Astrocyte (in vitro differentiated cells and primary cell): ENCODE measurements at places on chromosomes 1 and 21. TPM values are rescaled to one million over a fixed set of nuclear protein-coding genes. Genes with fewer than 3 reads are reported as not detected.
A peak's percentile ranks its signal among the peaks of the same experiment; 100 is the strongest.

Gene TCHH
- 0.70 and 0.86 TPM in 2 replicates for total RNA-seq

DNA sequence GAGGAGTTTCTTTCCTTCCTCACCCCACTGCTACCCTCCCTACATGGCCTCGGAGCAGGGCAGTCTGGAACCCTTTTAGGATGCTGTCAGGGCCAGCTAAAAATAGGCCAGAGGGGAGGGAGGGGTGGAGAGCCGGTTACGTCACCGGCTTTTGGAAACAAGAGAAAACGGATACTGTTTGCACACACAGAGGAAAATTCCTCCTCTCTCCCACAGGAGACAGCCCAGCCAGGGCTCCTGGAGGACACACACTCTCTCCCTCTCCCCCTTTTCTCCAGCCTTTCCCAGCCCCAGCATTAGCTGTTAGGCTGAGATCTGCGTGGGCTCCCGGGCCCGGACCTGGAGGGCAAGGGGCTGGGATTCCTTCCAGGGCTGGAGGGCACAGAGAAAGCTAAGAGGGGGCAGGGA is 20.0 kb upstream of the ALDH4A1 start:
- H3K27me3 ChIP-seq, result no peaks in the 10 kb centered on the region
- H3K36me3 ChIP-seq, result peaks cover 6% of the 10 kb centered on the region

Gene FYB2
- total RNA-seq, result 0.14 and 0.26 TPM in 2 replicates

Gene VTCN1
- 0.43 and 1.3 TPM in 2 replicates for total RNA-seq

DNA sequence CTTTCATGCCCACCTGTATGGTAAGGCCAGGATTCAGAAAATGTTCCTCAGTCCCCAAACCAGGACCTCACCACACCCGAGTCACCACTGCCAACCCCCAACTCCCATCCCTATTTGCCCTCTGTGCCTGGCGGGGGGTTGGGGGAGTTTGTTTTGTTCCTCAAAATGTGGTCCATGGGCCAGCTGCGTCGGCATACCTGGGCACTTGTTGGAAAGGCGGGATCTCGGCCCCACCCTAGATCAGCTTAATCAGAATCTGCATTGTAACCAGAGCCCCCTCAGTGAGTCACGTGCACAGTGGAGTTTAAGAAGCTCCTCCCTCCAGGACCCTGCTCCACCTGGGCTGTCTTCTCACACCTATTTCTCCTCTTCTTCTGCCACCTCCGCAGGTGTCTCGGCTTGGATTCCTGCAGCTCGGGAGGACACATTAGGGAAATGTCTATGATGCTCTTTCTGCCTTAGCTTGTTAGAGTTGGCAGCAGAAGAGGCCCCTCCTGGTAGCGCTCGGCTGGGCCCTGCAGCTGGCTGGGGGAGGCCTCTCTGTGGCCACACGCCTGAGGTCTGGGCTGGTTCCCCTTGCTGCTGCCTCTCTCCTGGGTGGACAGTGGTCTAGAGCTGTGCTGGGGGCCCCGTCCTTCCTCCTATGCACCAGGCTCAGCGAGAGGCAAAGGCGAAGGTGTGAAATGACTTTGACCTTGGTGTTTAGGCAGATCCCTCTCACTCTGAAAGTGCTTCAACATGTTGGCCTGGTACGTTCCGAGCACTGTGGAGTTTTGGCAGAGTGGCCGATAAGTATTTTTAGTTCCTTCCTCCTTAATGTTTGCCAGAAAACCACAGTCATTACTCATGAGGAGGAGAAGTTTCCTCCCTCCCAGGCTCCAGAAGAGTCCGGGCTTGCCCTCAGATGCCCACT is 41.8 kb upstream of the CAMTA1 start:
- H3K4me3 ChIP-seq, result no peak overlapping the region

GRCh38 chr21:45419162-45419561 is 14.2 kb downstream of the COL18A1 start:
- H3K27ac ChIP-seq, result no peak overlapping the region
- no peaks in the 10 kb centered on the region for H3K36me3 ChIP-seq
- H3K4me3 ChIP-seq, result no peak overlapping the region
- no peaks in the 10 kb centered on the region for H3K27me3 ChIP-seq

GRCh38 chr21:44483288-44484237 is 28.3 kb downstream of the LRRC3 start:
- H3K27ac ChIP-seq, result no peak overlapping the region
- H3K27me3 ChIP-seq, result no peaks in the 10 kb centered on the region
- no peak overlapping the region for H3K4me3 ChIP-seq
- H3K4me1 ChIP-seq, result no peaks in the 10 kb centered on the region
- DNase-seq, result no peak

DNA sequence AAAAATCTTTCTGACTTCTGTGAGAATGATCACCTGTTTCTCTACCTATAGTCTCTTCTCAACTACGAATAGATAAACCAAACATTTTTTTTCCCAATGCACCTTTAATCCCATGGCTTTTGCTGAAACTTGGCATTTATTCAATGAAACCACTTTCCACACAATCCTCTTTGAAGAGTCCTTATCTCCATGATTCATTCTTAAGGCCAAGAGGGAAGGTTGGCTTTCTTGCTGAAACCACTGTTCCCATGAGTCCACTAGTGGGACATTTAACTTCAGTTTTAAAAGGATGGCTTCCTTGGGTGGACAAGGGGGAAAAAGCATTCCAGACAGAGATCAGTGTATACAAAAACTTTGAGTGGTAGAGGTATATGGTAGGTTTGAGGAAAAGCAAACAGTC is 73.6 kb downstream of the CRB1 start:
- peak; percentile 49 for DNase-seq
- no peaks in the 10 kb centered on the region for H3K27me3 ChIP-seq
- no peaks in the 10 kb centered on the region for H3K36me3 ChIP-seq
- no peak overlapping the region for H3K27ac ChIP-seq
- H3K4me1 ChIP-seq, result no peaks in the 10 kb centered on the region
